NCI-H1436 treated with DMSO at 0.1 percent for 48 hours (cell line): ENCODE measurements at places on chromosomes 5 and 9.

- peak; percentile 29 for DNase-seq
Observed at GRCh38 chr5:147321569-147321968, 86.7 kb downstream of the STK32A start.

GRCh38 chr5:6804766-6805501, 91.7 kb downstream of the TENT4A start:
- no peak for DNase-seq

DNA sequence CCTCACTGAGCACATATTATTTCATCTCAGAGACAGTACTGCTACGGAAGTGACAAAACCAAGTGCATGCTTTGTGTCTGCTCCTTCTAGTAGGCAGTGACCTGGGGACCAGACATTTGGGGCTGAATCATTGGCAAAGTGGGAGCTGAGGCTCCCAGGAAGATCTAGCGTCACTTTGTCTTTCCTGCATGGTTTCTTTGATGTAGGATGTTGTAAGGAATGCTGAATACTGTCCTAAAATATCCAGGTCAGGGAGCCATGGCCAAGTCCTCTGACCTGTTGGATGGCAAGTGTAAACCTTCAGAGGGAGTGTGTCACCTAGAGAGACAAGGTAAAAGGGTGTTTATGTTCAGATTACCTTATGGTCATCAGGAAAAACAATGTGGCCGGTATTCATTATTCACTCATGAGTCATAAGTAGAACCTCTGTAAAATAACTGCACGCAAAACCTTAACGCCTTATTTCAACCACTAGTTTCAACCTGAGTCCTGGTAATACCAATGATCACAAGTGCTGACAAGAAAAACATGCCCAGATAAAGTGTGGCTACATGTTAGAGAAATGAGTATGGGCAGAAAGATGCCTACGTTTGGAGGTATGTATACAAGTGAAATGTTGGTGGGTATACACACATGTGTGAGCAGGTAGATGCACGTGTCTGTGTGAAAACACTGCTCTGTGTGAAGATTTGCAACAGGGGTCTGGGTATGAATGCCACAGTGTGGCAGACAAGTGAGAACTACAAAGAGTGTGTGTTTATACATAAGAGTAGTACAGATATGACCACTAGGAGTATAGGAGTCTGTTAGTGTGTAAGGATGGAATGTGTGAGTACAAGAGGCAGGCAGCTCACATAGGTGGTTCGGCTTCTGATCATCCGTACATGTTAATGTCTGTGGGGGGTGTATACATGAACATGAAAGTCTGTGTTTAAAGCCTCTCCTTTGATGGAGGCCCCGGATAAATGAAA, 263.9 kb downstream of the SPOCK1 start:
- no peak for DNase-seq

DNA sequence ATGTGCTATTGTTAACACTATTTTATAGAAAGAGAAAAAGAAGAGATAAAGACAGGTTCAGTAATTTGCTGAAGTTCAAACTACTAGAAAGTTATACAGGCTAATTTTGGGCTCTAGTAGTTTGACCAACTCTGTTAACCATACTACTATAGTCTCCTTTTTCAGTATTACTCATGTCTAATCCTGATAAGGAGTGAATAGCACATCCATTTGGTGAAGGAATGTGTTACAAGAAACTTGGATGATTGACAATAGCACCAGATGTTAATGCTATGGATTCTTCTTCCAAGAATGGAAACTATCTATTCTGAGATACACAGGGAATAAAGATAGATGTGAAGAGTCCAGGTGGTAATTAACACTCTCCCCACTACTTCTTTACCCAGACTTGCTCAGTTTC, 677.3 kb downstream of the PRELID2 start:
- DNase-seq = no peak

GRCh38 chr9:129385211-129385934, 207.3 kb upstream of the IER5L start:
- no peak for DNase-seq

DNA sequence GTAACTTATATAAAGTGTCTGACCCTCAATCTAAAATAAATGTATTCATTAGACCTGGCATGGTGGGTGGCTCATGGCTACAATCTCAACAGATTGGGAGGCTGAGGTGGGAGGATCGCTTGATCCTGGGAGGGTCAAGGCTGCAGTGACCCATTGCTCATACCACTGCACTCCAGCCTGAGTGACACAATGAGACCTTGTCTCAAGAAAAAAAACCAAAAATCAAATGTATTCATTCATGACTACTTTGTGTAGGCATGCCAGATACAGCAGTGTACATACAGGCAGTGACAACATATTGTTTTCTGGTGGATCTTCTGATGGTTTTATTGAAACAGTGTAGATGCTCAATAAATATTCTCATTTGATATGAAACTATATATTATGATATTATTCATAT, 201.0 kb downstream of the TRIM32 start:
- DNase-seq = no peak

DNA sequence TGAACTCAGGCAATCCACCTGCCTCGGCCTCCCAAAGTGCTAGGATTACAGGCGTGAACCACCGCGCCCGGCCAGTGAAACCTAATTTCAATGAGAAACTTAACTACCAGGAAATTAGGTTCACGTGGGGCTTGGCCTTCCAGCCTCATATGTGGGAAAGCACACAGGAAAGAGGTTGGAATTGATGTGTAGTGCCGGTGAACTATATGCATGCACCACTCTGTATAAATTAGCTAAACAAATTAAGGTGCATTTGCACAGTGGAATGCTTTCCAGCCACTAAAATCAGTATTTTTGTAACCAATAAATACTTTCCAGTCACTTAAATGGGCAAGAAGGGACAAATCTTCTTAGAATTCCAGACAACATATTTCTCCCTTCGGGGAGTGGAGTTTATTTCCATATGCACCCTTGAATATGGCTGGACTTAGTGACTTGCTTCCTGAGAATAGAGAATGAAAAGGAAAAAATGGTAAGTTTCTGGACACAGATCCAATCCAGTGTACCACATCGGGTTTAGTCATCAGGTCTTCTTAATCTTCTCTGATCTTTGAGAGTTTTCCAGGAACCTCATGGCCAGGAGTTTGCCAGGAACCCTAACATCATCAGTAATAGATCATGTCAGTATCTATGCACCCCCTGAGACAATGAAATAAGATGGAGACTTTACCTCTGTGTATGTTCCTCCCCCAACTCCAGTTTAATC, 24.9 kb downstream of the ATOX1 start:
- DNase-seq = no peak

- DNase-seq = no peak
Observed at GRCh38 chr5:150386024-150386855, 26.5 kb downstream of the CD74 start.

- DNase-seq = no peak
Observed at GRCh38 chr5:61349935-61350334, 17.9 kb downstream of the ZSWIM6 start.

DNA sequence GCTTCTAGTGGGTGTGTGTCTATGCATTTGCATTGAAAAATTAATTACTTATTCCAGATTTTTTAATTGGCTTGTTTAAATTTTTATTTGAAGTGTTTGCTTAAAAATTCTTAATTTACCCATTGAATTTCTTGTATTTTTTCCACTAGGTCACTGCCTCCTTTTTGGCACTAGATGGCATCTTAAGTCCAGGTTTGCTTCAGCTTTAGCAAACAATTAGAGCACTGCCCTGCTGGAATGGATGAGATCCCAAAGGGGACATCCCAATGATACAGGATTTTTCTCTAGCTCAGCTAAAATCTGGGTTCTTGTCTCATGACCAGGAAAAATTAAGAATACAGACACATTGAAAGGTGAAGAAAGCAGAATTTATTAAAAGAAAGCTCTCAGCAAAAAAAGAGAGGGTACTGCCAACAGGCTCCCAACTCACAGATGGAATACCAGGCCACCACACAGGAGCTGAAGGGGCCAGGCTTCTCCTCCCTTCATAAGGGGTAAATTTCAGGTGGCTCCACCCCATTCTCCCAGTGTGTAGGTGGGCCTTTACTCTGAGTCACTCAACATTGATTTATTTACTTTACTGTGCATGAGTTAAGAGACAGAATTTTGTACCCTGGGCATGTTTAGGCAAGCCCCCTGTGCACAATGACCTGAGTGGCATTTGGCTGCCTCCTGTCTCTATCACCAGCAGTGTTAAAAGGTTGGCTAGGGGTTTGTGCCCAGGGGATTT, 532.4 kb downstream of the ANXA1 start:
- no peak for DNase-seq
